Activated CD4-positive, alpha-beta T cell treated with anti-CD3 and anti-CD28 coated beads, Interleukin-2, amount 10 ng/mL, durations not matched to agents 7 days and 5 days (primary cell): ENCODE measurements at places on chromosomes 5 and 9.

DNA sequence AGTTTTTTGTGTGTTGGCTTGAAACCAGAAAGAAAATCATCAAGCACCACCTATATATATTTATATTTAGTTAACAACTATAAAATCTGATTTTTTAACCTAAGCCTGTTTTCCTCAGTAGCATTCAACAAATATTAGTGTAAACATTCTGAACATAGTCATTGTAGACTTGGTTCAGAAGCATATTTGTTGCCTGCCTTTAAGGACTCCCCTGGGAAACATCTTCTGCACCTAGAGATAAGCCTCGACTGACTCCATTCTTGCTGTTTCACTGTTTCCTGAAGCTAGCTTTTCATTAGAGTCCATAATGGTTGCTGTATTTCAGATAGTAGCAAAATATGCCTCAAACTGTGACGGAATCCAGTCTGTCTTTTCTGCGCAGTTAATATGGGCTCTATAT lies 123.5 kb downstream of the TRIO start:
- DNase-seq: no peak

DNA sequence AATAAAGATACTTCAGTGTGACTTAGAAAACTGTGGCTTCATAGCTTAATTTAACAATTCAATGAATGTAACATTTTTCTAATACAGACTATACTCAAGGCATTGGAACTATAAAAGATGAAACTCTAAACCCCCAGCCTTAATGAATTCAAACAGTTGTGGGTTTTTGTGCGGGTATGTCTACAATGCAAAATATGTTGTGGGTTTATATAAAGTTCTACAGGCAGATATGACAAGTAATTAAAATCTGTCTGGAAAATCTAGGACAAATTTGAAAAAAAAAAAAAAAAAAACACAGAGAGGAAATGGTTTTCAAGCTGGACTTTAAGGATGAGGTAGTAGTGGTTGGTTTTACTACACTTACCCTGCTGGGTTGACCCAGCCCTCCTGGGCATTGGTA lies 467.5 kb upstream of the TLE4 start:
- no peak for DNase-seq

DNA sequence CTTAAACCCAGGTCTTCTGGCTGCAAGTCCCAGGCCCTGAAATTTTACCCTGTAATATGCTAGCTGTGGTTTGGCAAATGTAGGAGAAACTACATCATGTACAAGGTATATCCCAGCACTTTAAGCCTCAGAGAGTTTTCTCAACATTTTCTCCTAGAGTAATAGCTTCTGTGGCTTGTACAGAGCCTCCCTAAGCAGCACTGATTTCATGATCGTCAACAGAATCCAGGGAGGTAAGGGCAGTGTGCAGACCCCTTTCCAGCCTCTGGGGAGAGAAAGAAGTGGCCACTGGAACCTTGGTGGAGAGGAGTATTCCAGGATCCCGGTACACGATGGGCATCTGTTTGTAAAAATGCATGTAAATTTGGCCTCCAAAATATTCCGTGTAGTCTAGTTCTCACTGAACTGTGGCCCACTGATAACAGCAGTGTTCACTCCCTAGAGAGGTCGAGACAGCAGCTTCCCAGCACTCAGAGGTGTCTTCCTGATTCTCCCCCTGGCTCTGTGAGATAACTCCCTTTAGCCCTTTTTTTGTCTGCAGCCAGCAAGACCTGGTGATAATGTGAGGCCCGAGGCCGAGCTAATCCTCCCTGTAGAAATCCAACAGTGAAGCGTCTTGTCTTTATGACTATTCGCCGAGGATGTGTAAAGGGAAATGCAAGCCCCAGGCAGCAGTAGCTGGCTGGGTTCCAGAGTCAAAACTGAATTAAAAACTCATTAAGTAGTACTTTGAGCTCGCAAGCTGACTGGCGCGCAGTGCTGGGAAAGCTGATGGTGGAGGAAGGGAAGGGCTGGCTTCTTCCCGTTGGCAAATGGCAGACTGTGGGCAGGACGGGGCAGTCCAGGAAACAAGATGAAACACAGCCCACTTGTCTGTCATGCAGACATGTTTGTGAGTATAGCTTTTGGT lies 59.0 kb downstream of the MAP1B start:
- no peak for DNase-seq

DNA sequence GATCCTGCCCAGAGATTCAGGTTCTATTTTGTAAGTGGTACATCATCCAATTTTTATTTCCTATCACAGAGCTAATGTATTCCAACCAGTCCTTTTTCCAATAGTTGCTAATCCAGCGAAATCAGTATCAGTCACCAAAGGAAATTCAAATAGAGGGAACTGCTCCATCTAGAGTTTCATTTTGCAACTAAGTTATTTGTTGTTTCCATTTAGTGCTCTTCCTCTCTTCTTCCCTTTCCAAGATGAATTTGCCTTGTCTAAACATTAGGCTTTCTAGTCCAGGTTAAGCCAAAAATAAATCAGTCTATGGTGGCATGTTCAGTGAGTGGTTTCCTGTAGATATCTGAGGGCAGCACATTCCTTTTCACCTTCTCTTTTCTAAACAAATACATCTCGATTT lies 79.8 kb upstream of the SPATA31D4 start:
- DNase-seq: no peak

GRCh38 chr9:106830527-106831150 lies 32.3 kb upstream of the ZNF462 start:
- no peak for DNase-seq

GRCh38 chr5:146345578-146346366 lies 7.1 kb downstream of the POU4F3 start:
- no peak for DNase-seq

GRCh38 chr5:153490118-153491037 lies at the start of gene GRIA1:
Gene GRIA1, plus strand, starts transcription at chr5:153490670.
- DNase-seq: no peak

DNA sequence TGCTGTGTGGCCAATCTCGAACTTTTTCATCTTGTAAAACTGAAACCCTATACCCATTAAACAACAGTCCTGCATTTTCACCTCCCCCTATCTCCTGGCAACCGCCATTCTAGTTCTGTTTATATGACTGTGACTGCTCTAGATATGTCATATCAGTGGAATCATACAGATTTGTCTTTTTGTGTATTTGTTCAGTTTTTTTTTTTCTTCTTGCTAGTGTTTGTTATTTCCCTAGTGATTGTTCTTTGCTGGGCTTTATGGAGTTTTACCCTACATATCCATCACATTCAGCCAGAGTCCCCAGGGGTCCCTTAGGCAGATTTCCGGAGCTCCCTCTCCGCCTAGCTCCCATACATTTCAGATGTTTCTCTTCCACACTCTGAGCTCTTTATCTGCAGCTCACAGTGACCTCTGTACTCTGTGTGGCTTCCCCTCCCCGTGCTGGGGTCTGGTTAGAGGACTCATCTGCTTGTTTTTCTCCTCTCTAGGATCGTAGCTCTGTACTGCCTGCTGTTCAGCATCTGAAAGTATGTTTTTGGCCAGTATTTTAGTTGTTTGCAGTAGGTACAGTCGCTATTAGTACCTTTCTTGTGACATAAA lies 25.1 kb upstream of the CARTPT start:
- no peak for DNase-seq

DNA sequence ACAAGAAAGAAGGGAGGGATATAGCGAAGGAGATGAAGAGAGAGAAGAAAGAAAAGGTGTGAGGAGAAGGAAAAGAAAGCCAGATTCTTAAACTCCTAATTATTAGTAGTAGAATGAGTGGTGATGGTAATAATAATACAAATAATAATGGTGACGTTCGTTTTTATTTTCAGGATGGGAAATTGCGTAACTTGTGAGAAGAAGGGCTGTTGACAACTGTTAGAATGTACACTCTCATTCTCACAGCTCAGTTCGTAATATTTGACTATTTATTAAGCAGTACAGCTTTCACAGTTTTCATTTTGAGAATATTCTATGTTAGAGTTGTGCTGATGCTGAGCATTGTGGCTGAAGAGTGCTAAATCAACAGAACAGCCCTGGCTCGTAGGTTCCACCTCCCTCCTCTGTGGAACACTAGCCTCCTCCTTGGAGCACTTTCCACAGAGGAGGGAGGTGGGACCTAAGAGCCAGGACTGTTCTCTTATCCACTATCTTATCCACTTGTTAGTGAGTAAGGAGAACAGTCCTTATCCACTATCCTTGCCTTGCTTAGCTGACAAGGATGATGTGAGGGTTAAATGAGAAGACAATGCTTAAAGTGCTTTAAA lies 258.3 kb upstream of the VLDLR start:
- DNase-seq: no peak

GRCh38 chr5:103232393-103232999 lies 26.1 kb upstream of the MACIR start:
- peak; percentile 27 for DNase-seq

DNA sequence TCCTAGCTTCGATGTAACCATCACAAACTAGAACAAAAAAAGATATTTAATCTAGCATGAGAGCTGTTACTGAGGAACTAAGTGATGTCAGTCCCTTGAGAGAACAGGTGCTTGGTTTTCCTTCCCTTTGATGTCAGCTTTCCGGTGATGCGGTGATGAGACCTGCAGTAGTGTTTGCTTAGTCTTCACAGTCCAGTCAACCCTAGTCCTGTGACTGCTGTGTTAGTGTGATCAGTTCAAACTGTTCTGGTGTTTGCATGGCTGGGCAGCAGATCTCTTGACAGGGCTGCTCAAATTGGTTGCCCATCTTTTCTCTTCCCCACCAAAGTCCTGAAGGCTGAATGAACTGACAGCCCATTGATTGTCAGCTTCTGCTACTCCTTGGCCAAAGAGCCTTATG lies 608.6 kb upstream of the DAB2 start:
- DNase-seq: peak; percentile 21

DNA sequence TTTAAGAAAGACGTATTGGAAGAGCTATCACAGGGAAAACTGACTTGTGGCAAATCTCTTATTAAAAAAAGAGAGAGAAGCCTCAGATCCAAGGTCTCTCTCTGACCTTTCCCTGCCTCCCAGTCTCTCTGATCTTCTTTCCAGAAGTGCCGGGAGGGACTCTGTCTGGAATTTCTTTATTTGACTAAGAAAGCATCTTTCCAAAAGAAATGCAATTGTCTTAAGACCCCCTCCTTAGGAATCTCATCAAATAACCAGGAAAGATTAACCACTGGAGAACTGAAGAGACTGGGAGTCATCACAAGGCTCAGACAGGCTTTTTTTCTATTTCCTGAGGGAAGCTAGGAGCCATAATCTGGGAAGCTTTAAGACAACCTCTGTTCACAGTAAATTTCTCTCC lies 4.6 kb downstream of the C1QTNF3 start:
- DNase-seq: no peak

- no peak for DNase-seq
Measured at GRCh38 chr9:77290373-77290772, 113.0 kb downstream of the VPS13A start.

DNA sequence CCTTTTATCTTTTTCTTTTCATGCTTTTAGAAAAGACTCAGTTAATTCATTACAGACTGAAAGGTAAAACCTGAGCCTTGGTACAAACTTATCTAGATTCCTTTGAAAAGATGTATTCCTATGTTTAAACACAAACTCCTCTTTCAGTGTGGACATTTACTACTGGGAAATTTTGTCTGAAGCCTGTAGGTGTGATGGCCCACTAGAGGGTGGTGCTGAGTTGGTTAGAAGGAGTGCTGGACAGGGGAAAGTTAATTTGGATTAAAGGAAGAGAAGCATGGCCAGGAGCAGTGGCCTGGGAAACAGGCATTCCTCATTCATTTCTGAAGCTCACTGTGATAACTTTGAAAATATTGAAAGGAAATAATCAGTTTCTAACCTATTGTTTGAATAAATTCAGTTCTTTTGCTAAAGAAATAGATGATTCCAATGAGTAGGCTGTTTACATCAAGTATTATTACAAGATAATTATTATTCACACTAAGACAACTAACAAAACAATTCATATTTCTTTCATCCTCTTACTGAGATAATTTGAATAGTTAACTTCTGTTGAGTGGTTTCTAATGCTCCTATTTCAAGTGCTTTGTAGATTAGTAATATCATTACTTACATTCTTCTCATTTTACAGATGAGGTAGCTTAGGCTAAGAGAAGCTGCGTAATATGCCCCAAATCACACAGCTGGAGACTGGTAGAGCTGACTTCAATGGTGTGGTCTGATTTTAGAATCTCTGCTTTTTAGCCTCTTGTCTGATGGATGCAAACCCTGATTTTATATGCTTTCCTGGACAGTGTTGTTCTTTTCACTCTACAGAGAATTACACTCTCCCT lies 150.9 kb downstream of the ADGRV1 start:
- DNase-seq: peak; percentile 9

DNA sequence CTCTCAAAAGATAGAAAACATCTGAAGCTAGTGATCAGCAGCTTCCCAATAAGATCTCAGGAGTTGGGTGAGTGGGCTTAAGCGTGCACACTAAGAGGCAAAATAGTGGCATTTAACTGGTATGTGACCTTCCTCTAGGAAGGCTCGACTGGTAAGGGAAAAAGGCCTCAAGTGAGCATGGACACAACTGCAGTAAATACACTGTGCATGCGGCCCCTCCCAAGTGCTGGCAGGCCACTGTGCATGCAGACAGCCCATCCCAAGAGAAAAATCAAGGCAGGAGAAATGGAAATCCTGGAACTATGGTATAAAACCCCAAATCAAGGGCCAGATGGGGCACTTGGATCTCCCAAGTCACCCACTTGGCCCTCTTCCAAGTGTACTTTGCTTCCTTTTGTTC lies 112.7 kb downstream of the SMC2 start:
- DNase-seq: no peak

- DNase-seq: no peak
Measured at GRCh38 chr9:76560481-76560922, 101.5 kb downstream of the GCNT1 start.

- DNase-seq: no peak
Measured at GRCh38 chr5:41510176-41510831, at the start of gene PLCXD3. Gene PLCXD3, minus strand, starts transcription at chr5:41510601. Its CDS starts 75 bp downstream, at chr5:41510526.

DNA sequence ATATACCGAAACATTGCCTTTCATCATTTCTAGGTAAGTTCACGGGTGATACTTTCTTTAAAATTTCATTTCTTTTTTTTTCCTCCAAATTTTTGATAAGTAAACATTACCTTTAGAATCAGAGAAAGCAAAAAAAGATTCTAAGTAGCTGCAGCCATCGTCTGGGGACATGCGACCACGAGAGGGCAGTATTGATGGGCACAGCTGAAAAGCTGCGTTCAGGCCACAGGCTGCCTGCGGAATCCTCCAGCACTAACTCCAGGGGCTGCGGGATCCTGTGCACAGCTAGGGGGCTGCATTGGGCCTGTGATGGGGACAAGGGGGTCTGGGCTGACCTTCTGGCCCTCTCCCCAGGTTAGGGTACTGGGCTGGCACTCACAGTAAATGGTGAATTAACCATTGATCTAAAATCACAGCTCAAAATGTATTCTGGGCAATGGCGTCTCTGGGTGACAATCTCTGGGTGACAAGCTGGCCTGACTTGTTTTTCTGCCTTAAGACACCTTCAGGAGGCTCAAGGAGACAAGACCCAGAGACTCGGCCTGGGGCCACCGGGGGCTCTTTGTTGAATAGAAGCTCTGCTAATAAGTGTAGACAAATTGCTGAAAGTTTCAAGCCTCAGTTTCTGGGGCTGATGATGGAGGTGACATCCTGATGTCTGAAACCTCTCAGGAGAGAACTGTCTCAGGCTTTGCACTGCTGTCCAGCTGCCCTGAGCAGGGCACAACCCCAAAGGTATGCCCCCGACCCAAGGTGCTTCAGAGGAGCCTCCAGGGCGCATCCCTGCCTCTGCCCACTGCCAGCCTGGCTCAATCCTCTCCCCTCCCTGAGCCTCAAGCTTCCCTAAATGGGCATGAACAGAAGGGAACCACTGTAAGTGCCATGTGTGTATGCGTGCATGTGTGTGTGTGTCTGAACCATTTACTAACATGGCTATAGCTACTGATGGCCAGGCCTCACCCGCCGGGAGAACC lies 44.3 kb upstream of the SARDH start:
- DNase-seq: peak; percentile 80
